ENCODE measurements at places on chromosomes 1 and 21. TPM values are rescaled to one million over a fixed set of nuclear protein-coding genes. Genes with fewer than 3 reads are reported as not detected.

The SPRR2D gene
- 0.57 TPM for total RNA-seq

The PADI1 gene
- total RNA-seq, result not detected

The PODN gene
- 1.9 TPM for total RNA-seq

The RYR2 gene
- total RNA-seq, result 0.19 TPM

The SMCP gene
- total RNA-seq, result not detected

The OR2T5 gene
- not detected for total RNA-seq

The LCE3D gene
- total RNA-seq, result not detected

The F13B gene
- total RNA-seq, result not detected

The TRMT1L gene
- total RNA-seq, result 14.9 TPM

The FAM229A gene
- total RNA-seq, result 3.5 TPM

The WASF2 gene
- 86.9 TPM for total RNA-seq
